Frontal cortex (tissue), 4 donors: ENCODE measurements at places on chromosomes 3 and 15. TPM values are rescaled to one million over a fixed set of nuclear protein-coding genes. Genes with fewer than 3 reads are reported as not detected.

Gene PLD1
- 4.1 TPM for total RNA-seq

Gene CCR8
- total RNA-seq = not detected

Gene TGM4
- total RNA-seq = not detected

- DNase-seq = no peak
Measured at GRCh38 chr3:16905704-16906103, 20.9 kb downstream of the PLCL2 start.

- no peak for DNase-seq
Measured at GRCh38 chr15:98671060-98672008, 23.0 kb downstream of the IGF1R start.

- DNase-seq = no peak
Measured at GRCh38 chr15:91908391-91908790, 54.9 kb downstream of the SLCO3A1 start.

- no peak for DNase-seq
Measured at GRCh38 chr3:194974468-194975135, 288.9 kb downstream of the FAM43A start.

DNA sequence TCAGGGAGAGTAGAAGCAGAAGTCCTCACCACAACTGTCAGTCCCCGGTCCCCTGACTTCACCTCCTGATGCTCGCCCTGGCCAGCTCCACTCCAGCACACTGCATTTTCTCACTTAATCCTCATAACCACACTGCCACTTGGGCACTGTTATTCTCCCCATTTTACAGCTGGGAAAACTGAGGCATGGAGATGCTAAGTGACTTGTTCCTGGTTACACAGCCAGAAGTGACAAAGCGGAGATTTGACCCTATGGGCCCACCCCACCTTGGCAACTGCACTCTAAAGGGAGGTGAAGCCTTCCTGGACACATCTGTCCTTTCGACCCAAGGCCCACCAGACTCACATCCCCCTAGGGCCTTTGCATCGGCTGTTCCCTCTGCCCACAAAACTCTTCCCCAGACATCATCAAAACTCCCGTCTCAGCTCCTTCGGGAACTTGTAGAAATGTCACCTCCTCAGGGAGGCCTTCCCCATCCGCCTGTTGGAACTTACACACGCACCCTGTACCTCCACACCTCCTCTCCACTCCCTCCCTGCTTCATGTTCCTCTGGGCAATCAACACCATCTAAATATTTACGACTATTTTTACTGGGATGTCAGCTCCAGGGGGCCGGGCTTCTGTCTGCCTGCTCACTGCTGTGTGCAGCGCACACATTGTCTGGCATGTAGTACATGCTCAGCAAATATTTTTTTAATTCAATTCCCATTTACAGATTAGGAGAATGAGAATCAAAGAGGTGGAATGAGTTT is 3.1 kb downstream of the GRIP2 start:
- DNase-seq = no peak

GRCh38 chr3:188274249-188274915 is 120.4 kb downstream of the LPP start:
- DNase-seq = no peak

DNA sequence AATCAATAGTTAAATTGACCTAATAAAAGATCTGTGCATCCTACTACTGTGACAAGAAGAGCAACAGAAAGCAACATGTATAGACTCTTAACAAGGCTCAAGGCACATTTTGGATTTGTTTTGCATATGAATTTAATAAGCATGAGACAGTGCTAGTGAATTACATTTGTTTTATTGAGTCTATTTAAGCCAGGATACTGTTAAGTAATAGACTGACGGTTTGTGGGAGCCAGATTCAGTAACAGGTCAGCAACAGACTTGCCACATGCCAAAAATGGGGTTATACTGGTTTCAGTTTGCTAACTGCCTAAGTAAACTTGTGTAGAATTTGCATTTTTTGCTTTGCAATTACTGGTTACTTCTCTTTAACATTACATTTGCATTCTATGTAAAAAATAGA is 54.0 kb downstream of the MBNL1 start:
- no peak for DNase-seq

DNA sequence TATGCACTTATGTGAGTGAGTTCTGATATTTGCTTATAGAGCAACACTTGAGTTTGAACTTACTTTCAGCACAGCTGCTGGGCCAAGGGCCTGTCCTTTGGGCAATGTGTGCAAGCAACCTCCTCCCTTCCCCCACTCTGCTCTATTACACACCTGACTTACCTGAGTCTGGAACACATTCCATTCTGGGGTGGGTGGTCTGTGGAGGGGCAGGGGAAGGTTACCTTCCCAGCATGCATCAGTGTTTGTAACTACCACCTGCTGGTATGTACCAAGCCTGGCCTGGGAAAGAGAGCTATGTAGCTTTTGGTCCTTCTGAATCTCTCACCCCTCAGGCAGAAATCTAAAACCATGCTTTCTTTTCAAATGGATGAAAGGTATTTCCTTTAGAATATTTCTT is 103.0 kb downstream of the ISL2 start:
- no peak for DNase-seq

GRCh38 chr15:85976986-85977385 is 102.7 kb upstream of the AGBL1 start:
- no peak for DNase-seq
